NCI-H1930 (cell line): ENCODE measurements at places on chromosomes 12 and 14.

- DNase-seq = no peak
Measured at GRCh38 chr12:101051151-101051550, 158.9 kb downstream of the SLC5A8 start.

GRCh38 chr14:51081209-51081608, 13.7 kb downstream of the TRIM9 start:
- DNase-seq = no peak

DNA sequence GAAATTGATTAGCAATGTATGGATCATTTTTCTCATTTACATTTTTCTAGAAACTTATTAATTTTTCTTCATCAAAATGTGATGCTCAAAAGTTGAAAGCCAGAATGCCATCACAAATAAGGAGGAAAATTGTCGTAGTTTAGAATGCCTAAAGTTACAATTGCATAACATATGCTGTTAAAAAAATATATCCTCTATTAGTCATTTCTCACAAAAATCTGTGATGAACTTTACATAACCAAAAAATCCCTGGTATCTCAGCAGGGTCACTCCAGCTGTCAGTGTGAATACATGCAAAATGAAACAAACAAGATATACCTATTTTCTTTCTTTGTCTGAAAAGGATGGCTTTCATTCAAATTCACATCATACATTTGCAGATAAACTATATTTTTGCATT, 358.9 kb downstream of the PAWR start:
- DNase-seq = no peak

DNA sequence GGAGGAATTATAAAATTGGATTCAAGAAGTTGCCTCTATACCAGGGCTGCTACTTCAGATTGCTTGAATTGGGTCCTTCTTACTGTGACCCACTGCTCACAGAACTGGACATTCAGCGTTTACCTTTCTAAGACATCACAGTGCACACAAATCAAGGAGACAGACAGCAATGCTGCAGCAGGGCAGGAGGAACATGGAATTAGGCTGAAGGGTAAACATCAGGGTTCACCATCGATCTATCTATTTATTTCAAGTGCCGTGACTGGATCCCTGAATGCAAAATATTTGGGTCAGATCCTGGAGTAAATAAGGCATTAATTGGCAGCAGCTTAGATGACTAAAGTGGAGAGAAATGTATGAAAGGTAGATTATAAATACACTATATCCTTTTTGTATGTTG, 76.9 kb upstream of the HMGA2 start:
- no peak for DNase-seq

- no peak for DNase-seq
Measured at GRCh38 chr14:51860825-51861499, 550 bp downstream of the GNG2 start.

GRCh38 chr14:75389679-75390078, 38.1 kb upstream of the JDP2 start:
- DNase-seq = no peak

DNA sequence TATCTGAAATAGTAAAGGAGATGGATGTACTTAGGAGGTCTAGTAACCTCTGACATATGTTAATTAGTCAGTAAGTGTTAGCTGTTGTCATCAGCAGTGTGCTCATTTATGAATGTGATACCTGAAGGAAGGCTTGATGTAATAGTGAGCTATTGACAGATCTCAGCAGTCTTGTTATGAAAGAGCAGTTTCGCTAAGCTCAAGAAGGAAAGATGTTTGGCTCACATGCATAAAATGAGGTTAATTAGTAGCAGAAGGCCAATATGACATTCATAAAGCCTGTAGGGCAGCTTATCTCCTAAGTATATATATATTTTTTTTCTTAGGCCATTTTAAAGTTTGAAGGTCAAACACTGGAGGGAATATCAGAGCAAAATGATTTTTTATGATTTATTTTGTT, 2.8 kb downstream of the FAM234B start:
- no peak for DNase-seq

- DNase-seq = no peak
Measured at GRCh38 chr12:132545955-132546354, 56.0 kb downstream of the FBRSL1 start.

DNA sequence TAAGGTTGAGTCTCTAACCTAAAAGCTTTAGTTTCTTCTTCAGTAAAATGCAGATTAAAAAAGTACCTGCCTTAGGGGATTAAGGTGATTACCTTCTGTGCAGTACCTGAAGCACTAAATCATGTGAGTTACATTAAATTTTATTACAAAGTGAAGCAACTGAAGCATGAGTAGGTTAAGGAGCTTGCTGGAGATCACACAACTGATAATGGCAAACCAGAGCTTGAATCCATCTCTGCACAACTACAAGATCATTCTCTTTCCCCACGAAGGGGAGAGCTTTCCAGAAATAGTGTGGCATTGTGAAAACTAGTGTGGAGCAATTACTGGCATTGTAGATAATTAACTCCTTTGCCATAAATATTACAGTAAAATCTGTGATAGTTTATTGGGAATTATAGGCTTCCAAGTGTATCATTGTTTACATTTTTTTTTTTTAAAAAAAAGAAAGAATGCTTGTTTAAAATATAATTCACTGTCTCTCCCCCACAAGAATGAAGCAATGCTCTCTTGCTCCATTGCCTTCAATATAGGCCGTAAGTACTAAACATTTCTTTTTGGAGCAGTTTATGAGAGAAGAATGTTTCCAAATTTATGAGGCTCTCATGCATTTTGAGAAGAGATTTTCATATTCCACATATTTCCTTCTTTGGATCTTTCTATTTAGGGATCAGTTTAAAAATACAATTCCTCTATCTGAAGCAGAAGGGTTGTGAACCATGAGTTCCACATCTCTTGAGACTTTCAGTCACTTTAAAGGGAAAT, 20.5 kb downstream of the SLC38A2 start:
- DNase-seq = no peak
